Panc1 (cell line): ENCODE measurements at places on chromosomes 16 and 17.

- DNase-seq = no peak
These were observed 179.3 kb downstream of the UTP18 start for GRCh38 chr17:51439395-51440229.

GRCh38 chr17:76524598-76525512 is 12.7 kb downstream of the CYGB start:
- no peak for DNase-seq

- no peak for DNase-seq
These were observed 51.8 kb downstream of the PIMREG start for GRCh38 chr17:6496116-6496481.

GRCh38 chr17:83008186-83008510 is 71.3 kb upstream of the METRNL start:
- no peak for DNase-seq

DNA sequence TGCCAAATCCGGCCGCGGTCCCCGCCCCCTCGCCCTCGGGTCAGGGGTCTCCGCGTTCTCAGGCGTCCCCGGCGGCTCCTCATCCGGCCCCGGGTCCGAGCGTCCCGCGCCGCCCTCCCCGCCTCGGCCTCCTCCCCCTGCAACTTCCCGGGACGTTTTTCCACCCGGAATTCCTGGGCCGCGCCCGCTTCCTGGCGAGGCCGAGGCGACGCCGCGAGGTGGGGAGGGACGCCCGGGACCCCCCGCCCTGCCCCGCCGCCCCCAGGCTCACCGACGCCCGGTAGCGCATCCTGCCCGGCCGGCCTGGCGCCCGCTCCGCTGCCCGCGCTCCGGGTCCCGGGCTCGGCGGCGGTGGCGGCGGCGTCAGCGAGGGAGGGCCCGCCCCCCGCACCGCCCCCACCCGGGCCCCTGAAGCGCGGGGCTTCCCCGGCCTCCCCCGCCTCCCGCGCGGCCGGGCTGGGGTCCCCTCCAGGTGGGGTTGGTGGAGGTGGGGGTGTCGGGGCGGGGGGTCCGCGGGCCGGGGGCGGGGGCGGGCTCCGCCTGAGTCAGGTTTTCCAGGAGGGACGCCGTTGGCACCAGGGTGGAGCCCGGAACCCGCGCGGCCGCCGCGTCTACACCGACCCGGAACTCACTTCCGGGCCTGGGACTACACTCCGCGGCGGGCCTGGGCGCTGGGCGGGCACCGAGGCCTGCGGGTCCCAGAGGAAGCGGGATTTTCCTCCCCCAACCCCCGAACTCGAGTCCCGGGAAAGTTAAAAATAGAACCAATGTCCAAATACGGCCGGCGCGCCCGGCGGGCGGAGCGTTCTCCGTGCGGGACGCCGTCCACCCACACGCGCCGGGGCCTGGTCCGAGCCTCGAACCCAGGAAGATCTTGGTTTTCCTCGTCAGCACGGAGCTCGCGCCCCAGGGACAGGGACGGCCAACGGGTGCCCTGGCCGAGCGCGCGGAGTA is 6.8 kb downstream of the MYO1C start:
- no peak for DNase-seq

DNA sequence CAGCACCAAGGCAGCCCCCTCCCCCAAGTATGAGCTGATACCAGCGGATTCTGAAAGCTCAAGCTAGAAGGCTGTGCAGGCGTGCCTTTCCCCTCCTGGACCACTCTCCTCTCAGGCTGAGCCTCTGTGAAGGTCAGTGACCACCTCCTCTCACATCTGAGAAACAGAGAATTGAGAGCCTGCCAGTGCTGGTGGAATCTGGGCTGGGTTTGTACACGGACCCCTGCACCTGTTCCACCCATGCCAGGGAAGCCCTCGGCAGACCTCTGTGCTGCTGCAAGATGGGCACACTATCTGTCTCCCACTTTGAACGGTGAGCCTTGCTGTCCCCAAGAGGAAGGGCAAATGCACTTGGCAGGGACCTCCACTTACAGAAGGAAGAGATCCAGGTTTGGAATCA is 54.7 kb upstream of the SDK2 start:
- no peak for DNase-seq

DNA sequence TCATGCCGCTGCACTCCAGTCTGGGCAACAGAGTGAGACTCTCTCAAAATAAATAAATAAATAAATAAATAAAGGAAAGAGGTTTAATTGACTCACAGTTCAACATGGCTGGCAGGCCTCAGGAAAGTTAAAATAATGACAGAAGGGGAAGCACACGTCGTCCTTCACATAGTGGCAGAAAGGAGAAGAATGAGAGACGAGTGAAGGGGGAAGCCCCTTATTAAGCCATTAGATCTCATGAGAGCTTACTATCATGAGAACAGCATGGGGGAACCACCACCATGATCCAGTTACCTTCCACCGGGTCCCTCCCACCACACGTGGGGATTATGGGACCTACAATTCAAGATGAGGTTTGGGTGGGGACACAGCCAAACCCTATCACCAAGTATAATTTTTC is 54.5 kb downstream of the PAFAH1B1 start:
- no peak for DNase-seq

DNA sequence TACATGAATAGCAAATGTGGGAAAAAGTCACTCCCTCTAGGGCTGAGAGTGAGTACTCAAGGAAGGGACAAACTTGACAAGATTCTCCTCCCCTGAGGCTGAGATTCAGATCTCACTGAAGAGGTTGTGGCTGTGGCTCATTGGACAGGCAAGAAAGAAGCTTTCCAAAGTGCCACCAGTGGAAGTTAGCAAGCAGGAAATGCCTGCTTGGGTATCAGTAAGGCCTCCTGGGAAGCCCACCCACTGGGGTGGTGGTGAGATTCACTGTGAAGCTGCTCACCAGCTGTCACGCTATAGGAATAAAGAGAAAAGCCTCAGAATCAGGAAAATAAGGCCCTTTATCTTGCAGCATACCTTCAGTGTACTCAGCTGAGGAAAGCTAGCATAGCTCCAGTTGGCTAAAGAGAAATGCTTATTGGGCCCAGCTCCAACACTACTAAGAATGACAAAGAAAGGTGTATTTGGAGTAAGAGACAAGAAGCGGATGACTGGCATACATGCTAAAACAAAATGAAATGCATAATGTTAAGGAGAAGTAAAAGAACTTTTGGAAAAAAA is 274.4 kb upstream of the TOM1L1 start:
- DNase-seq = no peak

- DNase-seq = peak; percentile 24
These were observed 51.5 kb upstream of the MGAT5B start for GRCh38 chr17:76816590-76817135.

DNA sequence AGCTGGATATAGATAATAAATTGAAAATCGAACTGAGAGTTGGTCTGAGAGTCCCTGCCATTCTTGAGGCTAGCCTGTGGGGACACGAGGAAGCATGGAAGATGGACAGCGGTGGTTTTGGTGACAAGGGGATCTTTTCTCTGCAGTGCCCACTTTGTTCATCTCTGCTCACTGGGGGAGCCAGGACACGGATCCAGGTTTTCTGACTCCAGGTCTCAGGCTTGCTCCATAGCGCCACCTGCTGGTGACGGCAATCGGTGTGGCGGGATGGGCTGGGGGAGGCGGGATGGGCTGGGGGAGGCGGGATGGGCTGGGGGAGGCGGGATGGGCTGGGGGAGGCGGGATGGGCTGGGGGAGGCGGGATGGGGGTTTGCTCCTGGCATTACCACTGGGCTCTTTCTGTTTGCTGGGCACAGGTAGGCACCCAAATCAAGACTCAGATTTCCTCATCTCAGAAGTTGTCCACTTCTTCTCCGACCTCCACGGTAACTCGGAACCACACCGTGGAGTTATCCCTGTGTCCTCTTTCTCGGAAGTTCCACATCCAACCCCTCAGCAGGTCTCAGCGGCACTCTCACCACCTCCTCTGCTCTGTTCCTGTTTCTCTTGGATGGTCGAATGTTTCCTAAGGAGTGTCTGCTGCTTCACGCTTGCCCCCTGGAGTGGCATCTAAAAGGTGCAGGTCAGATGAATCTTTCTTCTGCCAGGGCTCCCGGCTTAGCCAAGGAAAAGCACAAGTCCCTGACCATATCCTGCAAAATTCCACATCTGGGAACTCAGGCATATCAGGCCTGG is 142.4 kb downstream of the CYLD start:
- DNase-seq = no peak

GRCh38 chr17:50222922-50223321 is 21.5 kb upstream of the COL1A1 start:
- no peak for DNase-seq

GRCh38 chr16:52696126-52696525 is 149.2 kb upstream of the TOX3 start:
- no peak for DNase-seq

DNA sequence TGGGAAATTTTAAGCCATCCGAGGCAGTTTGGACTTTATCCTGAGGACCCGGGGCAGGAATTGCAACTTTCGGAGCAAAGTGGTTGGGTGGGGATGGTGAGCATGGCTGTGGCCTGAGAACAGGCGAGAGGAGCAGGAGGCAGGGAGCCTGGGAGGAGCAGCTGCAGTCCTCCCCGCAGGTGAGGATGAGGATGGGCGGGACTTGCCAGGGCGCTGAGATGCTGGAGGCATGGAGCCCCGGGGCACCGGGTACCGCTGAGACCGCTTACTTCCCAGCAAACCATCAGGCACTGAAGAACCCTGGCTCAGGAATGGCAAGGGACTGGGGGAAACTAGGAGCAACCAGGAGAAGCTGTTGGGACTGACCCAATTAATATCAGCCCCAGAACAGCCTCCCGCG is 210.8 kb downstream of the GSG1L start:
- DNase-seq = no peak

DNA sequence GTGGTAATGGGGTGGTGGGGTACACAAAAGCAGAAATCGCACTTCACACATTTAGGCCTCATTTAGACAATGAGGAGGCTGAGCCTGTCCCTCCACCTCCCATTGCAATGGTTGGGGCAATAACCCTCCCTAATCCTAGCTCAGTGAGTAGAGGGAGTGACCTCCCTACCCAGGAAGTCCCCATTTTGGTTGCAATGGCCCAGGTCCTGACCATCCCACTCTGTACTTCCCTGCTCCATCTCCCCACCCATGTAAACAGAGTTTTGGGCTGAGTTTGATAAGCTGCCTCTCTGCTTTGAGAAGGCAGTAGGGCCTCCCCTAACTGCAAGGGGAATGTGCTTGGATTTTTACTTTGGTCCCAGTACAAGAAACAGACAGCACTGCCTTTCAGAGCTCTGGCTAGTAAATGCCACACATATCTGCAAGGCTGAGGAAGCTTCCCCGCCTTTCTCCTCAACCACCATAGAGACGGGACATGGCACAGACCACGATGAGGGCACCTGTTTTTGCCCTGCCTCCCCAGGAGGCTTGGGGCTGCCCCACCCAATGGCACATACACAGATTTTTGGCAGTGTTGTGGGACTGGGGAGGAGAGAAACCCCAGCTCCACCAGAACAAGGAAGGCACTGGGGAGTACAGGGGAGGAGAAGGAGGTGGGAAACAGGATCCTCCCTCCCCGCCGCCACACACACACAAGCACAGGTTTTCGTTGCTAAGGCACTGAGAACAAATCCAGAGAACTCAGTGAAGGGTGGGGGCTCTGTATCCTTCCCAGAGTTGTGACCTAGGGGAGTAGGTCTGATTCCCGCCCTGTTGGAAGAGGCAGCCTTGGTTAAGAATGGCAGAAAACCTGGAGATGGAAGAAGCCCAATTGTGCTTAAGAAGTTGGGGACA is 7.3 kb downstream of the VAT1 start:
- no peak for DNase-seq

GRCh38 chr16:85087899-85088569 is 24.2 kb downstream of the CIBAR2 start:
- DNase-seq = no peak

- no peak for DNase-seq
These were observed 4.4 kb downstream of the SOX9 start for GRCh38 chr17:72125226-72125651.

GRCh38 chr17:16419929-16420271 is 4.5 kb downstream of the TRPV2 start:
- no peak for DNase-seq

- no peak for DNase-seq
These were observed 22.3 kb downstream of the TMC6 start for GRCh38 chr17:78106211-78106610.

GRCh38 chr17:45770632-45771270 is 13.4 kb upstream of the CRHR1 start:
- no peak for DNase-seq

- DNase-seq = no peak
These were observed 317.2 kb upstream of the KCNJ16 start for GRCh38 chr17:69757688-69758430.

DNA sequence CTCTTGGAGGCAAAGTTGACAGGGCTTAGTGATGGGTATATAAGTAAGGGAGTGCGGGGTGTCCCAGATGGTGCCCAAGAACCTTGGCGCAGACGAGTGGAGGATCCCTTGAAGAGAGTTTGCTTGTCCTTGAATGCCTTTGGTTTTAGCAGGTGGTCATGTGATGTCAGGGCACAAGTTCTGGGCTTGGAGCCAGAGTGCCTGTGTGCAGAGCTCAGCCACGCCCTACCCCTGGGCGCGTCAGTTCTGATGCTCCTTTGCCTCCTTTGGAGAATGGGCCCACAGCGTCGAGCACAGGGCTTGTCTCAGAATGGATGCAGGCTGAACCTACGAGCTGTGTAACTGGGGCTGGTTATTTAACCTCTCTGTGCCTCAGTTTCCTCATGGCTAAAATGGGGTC is 412.2 kb upstream of the EEF2KMT start:
- DNase-seq = no peak

DNA sequence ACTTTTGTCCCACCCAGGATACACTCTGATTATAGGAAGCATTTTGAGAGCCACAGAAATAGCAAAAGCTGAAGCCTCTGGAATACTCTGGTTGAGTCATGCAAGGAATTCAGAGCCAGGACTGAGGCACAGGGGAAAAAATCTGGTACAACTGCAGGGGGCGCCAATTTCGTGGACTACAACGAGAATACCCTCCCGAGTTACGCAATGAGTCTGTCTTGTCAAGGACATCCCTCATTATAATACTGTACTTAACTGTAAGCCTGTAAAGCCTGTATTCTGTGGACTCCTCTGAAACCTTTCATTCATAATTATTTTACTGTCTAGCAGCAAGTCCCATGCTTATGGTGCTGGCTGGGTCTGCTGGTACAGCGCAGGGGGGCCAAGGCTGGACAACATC is 7.8 kb downstream of the HOXB1 start:
- DNase-seq = no peak

GRCh38 chr16:55494994-55495421 is 13.9 kb upstream of the LPCAT2 start:
- no peak for DNase-seq

DNA sequence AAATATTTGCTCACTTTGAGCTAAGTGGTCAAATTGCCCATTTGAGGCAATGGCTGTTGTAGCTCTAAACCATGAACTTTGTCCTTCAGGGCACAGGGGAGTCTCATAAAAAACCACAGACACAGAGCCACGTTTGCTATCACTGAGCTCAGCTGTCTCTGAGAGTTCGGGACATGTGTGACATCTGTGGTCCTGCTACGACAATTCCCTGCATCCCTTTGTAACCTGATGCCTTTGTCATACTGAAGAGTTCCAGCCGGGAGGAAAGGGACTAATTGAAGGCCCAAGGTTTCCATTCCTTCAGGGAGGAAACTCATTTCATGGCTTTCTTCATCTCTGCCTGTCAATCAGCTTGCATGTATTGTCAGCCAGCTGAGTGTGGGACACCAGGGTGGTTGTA is 599.4 kb upstream of the CDH5 start:
- no peak for DNase-seq
